ENCODE measurements at places on chromosomes 2 and 18. TPM values are rescaled to one million over a fixed set of nuclear protein-coding genes. Genes with fewer than 3 reads are reported as not detected.
A peak's percentile ranks its signal among the peaks of the same experiment; 100 is the strongest.

Gene GALNT14
- total RNA-seq, result 2.2 TPM

GRCh38 chr18:76213991-76214390 lies 281.1 kb downstream of the ZNF516 start:
- no peak overlapping the region for H3K4me3 ChIP-seq
- peaks cover 37% of the 10 kb centered on the region for H3K4me1 ChIP-seq
- no peak overlapping the region for H3K27ac ChIP-seq
- H3K27me3 ChIP-seq, result no peaks in the 10 kb centered on the region

Gene MARCO
- 0.22 TPM for total RNA-seq

Gene KCNJ13
- total RNA-seq, result 0.35 TPM

DNA sequence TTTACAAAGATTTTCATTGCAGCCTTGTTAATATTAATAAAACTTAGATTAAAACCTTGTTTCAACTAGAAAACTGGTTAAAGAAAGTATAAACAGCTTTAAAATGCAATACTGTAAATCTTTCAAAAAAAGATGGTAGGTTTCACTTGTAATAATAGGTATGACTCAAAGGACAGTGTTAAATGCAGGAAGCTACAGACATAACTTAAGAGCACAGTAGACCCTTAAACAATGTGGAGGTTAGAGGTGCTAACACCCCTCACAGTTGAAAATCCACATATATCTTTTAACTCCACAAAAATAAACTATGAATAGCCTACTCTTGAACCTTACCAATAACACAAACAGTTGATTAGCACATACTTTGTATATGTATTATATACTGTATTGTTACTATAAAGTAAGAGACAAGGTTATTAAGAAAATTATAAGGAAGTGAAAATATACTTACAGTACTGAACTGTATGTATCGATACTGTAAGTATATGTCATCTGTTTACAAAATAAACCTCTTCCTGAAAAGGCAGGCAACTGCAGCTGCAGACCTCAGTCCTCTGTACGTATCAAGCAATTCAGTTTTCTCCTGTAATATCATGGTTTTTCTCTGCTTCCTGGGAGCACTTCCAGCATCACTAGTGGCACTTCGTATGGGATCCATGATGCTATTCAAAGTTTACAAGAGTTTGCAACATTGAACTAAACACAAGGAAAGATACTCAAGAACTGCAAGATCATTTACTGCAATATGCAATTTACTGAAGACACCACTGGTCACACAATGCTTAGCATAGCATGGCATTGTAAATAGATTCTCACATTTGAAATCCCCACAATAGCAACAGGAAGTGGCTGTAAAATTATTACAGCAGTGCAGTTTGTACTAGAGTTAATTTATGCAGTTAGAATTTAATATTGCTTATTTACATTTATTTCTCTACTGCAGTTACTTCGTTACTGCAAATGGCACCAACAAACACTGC lies 610.5 kb upstream of the LRRTM4 start:
- peaks cover 10% of the 10 kb centered on the region for H3K4me1 ChIP-seq
- no peak for DNase-seq
- H3K36me3 ChIP-seq, result no peaks in the 10 kb centered on the region

- no peak overlapping the region for H3K4me3 ChIP-seq
- peaks cover 31% of the 10 kb centered on the region for H3K4me1 ChIP-seq
- no peaks in the 10 kb centered on the region for H3K36me3 ChIP-seq
These were observed 488.9 kb downstream of the RNF144A start for GRCh38 chr2:7405861-7406715.

DNA sequence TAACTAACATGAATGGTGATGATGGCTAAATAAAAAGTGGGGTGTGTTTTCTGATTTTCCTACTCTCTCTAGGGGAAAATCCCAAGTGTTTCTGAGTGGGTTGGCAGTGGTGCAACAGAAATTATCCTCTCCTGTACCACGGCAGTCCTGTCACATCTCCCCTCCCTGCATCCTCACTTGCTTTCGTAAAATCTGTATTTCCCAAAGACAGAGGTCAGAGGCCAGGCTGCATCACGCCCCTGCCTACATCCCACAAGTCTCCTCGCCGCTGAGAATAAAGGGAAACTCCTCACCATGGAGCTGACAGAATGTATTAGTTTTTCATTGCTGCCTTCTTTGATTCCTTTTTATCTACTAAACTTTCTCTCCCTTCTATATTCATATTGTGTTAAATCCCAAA lies 13.1 kb downstream of the FBLN7 start:
- no peak overlapping the region for H3K27ac ChIP-seq
- no peaks in the 10 kb centered on the region for H3K27me3 ChIP-seq
- H3K4me1 ChIP-seq, result peaks cover 7% of the 10 kb centered on the region
- no peaks in the 10 kb centered on the region for H3K36me3 ChIP-seq
- DNase-seq, result no peak

- no peak overlapping the region for H3K27ac ChIP-seq
- no peaks in the 10 kb centered on the region for H3K27me3 ChIP-seq
- H3K36me3 ChIP-seq, result no peaks in the 10 kb centered on the region
- no peak overlapping the region for H3K4me3 ChIP-seq
- DNase-seq, result no peak
These were observed 85.1 kb downstream of the CCDC85A start for GRCh38 chr2:56268856-56269255.

DNA sequence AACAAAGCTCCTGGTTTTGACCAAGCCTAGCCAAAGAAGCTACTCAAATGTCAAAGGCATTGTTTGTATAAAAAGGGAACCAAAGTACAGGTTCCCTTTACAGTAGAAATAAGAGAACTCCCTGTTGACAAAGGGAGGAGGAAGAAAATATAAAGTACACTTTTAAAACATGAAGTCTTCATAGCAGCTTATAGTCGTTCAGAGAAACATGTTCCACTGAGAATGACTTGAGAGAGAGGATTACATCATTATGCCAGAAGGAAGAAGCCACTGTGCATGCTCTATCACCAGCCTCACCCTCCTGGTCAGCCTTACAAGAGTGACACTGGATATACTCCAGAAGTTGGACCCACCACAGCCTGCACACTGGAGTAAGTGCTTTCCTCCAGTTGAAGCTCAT lies 2.5 kb upstream of the DHRS9 start:
- H3K4me3 ChIP-seq, result no peak overlapping the region
- peaks cover 2% of the 10 kb centered on the region for H3K4me1 ChIP-seq
- H3K27ac ChIP-seq, result no peak overlapping the region
- peaks cover 25% of the 10 kb centered on the region for H3K27me3 ChIP-seq
- DNase-seq, result no peak

DNA sequence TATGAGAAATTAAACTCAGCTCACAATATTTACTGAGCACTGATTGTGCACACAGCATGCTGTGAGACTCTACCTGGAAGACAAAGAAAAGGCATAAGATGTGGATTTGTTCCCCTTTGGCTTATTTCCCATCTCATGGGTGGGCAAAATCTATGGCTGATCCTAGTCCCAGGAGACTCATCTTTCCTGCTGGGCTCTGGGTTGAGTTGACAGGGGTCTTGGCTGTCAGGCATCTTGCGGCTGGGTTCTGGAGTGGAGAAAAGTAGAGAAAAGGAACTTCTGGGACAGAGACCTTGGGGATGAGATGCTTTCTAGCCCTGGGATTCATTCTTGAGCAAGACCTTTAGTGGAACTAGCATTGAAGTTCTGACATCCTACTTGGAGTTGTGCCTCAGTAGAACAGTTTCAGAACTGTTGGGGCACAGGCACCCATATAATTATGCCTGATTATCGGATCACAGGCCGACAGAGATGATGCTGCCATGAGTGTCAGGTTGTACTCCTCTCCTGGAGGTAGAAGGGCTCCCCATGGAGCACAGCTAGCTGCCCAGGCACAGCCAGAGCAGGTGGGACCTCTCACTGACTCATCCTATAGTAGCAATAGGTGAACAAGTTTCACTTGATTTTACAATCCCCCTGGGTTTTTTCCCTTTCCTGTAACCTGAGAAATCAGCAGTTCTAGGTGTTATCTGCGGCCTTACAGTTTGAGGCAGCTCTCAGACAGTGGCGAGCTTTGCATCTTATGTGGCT lies 260.9 kb downstream of the CYRIA start:
- peak overlapping the region; percentile 66 for H3K27ac ChIP-seq
- no peak overlapping the region for H3K4me3 ChIP-seq
- peaks cover 69% of the 10 kb centered on the region for H3K4me1 ChIP-seq
- H3K36me3 ChIP-seq, result no peaks in the 10 kb centered on the region
- no peaks in the 10 kb centered on the region for H3K27me3 ChIP-seq

Data from mesothelial cell of epicardium (in vitro differentiated cells).